ENCODE measurements at places on chromosomes 5 and 9.

DNA sequence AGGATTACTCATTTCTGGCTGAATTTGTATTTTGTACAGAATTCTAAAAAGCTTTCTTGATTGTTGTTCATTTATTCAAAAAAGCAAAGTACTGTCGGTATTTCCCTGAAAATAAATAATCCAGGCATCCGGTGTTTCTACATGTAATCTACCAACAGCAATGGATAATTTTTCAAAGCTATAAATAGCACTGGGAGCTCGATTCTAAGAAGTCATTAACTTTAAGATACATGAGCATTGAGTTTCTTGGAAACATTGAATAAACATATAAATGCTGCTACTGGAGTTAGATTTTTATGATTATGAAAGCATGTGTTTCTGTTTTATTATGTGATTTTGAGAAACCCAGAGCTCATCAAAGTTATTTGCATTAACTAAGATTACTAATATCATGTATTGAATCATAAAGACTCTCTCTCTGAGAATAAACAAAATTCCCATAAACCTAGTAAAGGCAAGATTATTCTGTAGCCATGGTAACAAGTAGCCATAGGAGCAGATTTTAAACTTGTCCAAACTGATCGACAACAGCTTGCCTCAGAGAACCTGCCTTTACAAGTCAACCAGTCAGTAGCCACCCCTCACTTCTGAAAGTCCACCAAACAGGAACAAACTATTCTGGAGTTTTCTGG lies 197.0 kb downstream of the DRD1 start:
- no peak for DNase-seq
- peaks cover 36% of the 10 kb centered on the region for H3K27me3 ChIP-seq
- peaks cover 19% of the 10 kb centered on the region for H3K4me1 ChIP-seq
- no peak overlapping the region for H3K27ac ChIP-seq
- no peaks in the 10 kb centered on the region for H3K36me3 ChIP-seq
- H3K4me3 ChIP-seq = no peak overlapping the region

GRCh38 chr5:75961818-75962217 lies 121.4 kb upstream of the SV2C start:
- H3K36me3 ChIP-seq = no peaks in the 10 kb centered on the region
- no peak overlapping the region for H3K4me3 ChIP-seq
- DNase-seq = no peak
- H3K4me1 ChIP-seq = no peaks in the 10 kb centered on the region
- no peak overlapping the region for H3K27ac ChIP-seq

DNA sequence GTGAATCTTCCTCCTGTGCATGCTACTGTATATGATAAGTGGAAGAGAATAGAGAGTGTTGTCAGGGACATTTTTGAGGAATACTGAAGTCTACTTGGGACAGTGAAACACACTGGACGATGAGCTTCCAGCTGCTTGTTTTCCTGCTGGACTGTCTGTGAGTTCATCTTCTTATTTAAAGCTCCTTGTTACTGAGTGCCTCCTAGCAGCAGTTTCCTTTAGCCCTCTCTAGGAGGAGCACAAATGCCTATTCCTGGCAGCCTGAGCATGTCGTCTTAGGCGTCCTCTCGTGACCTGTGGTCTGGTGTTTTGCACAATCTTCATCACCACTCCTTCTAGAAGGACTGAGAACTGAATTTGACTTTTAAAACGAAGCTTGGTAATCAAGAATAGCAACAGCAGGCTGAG lies 43.8 kb downstream of the ANKRD33B start:
- DNase-seq = no peak
- H3K4me1 ChIP-seq = peaks cover 35% of the 10 kb centered on the region
- H3K36me3 ChIP-seq = peaks cover 4% of the 10 kb centered on the region
- peak overlapping the region; percentile 35 for H3K4me3 ChIP-seq
- peaks cover 16% of the 10 kb centered on the region for H3K27me3 ChIP-seq

GRCh38 chr9:84101964-84102632 lies 121.5 kb downstream of the RMI1 start:
- H3K4me3 ChIP-seq = no peak overlapping the region
- no peak overlapping the region for H3K27ac ChIP-seq
- no peaks in the 10 kb centered on the region for H3K4me1 ChIP-seq
- peaks cover 33% of the 10 kb centered on the region for H3K27me3 ChIP-seq
- no peak for DNase-seq
- no peaks in the 10 kb centered on the region for H3K36me3 ChIP-seq

GRCh38 chr5:10166392-10166791 lies 83.3 kb downstream of the ATPSCKMT start:
- no peaks in the 10 kb centered on the region for H3K4me1 ChIP-seq
- H3K27me3 ChIP-seq = peaks cover 2% of the 10 kb centered on the region
- H3K4me3 ChIP-seq = no peak overlapping the region
- H3K36me3 ChIP-seq = peaks cover 4% of the 10 kb centered on the region
- DNase-seq = no peak
- H3K27ac ChIP-seq = no peak overlapping the region

All from activated naive CD8-positive, alpha-beta T cell treated with anti-CD3 and anti-CD28 coated beads, Interleukin-2, amount 50 U/mL, for 24 hours (primary cell).